ENCODE measurements at places on chromosomes 16 and 17.

DNA sequence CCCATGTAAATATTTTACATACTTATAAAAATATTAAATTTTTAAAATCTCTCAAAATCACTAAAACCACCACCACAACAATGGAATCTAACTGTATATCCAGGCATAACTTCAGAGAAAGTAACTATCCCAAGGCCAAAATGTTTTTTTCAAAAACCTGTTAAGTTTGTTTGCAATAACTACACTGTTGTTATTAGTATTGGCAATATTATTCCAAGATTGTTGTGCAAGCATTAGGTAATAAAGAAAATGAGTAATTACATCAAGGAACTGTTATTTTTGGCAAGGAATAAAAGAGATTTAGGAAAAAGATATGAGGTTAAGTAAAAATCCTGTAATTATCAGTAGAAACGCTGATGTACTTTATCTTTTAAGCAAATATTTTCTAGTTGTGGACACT lies 3.4 kb upstream of the KRTAP4-12 start:
- no peak for DNase-seq

DNA sequence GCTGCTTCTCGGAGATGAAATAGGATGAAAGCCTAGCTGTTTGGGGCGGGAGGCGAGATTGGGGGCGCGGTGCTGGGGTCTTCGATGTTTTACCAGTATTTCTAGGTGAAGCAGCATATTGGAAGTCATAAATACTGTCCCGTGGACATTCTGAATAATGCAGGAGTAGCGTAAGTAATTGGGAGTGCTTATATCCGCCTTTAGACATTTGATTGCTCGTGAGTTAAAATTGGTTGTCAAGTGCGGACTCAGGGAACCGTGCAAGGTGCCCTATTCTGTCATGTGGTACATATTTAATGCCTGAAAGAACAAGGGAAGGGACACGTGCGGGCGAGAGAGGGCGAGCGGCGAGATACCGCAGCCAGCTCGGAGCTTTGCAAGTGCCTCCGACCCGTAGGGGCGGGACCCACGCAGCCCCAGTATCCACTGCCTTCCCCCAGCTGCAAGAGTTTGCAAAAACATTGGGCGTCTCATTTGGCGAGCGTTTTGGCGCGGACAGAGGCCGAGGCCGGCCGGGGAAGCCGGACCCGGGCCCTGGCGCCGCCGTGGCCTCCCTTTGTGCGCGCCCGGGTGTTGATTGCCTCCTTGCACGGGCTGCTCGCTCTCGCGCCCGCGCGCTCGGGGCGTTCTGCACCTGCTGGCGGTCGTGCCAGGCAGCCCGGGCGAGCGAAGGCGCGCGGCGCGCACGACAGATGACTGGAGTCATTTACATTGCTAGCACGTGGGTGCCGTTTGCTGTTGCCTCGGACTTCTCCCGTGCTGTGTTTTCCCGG lies 849.8 kb upstream of the RBFOX1 start:
- DNase-seq: no peak

DNA sequence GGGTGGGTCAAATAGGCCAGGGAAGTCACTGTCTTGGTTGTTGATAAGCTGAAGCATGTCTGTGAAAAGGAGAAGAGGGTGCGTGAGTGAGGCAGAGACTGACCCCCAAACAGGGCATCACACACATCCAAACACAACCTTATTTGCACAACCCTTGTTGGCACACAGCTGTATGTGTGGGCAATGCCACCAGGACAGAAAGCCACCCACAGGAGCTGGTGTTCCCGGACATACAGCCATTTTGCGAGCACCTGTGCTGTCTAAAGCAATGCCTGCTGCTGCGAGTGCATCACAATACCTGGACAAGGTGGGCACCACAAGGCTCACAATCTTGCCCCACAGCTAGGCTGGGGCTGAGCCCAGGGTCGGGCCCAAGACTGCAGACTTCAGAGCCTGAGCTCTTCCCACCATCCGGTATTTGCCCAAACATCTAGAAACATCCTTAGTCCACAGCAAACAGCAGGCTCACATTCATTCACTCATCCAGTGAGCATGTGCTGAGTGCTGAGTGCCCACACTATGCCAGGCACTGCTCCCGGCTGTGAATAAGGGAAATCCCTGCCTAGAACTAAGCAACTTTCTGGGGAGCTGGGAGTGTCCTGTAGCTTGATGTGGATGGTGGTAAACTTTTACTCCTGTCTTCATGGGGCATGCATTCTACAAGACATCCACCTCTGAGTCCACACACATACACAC lies 16.2 kb downstream of the SREBF1 start:
- DNase-seq: no peak

GRCh38 chr16:49608779-49609178 lies 235.2 kb downstream of the C16orf78 start:
- DNase-seq: no peak

GRCh38 chr16:1449201-1449788 lies 4.9 kb upstream of the CCDC154 start:
- DNase-seq: no peak

DNA sequence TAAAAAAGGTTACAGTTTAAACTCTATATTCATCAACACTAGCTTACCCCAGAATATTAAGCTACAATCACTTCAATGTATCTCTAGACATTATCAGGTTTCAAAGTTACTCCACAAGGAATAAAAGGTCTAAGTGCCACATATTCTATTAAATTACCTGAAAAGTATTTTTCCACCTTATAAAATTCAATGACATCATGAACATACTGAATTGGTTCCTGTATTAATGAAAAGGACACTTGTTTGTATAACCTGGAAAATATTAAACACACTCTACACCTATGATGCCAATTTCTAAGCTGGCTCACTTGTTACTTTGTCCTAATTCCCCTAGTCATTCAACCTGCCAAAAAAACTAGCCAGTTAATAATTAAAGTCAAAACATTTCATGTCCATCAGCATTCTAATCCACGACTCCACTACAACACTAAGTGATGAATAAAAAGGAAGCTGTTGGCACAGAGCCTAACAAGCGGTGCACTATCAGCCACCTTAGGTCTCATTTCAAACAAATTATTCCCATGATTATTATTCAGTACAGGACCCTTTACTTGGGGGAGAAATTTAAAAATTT lies 12.2 kb downstream of the MED13 start:
- no peak for DNase-seq

DNA sequence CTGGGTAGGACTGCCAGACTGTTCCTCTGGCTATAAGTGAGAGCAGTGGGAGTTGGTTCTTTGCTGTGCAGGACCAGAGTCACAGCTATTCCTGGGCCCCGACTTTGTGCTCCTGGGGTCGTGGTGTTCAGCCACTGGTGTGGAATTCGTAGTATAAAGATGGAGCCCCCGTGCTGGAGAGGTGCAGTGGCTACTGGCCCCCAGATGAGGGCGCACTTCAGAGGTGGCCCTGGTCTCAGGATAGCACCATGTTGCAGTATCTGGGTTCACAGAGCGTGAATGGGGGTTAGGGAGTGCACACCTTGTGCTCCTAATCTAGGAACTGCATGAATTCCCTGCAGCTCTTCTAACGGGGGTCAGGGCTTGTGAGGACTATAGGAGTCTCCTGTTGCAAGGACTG lies 21.1 kb downstream of the TANC2 start:
- DNase-seq: no peak

Measured in NCI-H446 treated with DMSO at 0.1 percent for 48 hours (cell line).